ENCODE measurements at places on chromosomes 12 and 14.
A peak's percentile ranks its signal among the peaks of the same experiment; 100 is the strongest.

DNA sequence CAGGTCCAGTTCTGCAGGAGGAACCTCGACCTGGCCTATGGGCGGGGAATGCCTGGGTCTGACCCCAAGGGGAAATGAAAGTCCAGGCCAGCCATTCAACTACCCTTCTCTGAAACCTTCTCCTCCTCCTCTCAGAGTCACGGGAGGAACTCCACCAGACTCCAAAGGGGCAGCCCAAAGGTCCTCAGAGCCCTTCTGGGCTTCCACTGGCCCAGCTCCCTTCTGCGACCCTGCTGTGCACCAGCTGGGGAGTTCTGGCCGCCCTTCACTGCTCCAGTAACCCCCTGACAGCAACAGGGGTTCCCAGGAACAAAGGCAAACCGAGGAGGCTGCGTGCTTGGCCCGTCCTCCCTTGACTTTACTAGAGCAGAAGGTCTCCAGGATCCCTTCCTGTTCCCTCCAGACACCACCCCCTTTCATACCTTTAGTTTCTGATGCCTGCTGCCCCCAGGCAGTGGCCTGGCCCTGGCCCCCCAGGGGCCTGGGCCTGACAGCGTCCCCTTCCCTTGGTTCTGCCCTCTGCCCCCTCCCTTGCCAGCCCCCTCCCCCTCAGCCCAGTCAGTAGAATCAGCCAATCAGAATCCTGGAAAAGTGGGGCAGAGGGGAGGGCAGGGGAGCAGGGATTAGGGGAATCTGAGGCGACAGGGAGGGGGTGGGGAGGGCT is 850 bp upstream of the ZNF385A start:
- no peak for DNase-seq

DNA sequence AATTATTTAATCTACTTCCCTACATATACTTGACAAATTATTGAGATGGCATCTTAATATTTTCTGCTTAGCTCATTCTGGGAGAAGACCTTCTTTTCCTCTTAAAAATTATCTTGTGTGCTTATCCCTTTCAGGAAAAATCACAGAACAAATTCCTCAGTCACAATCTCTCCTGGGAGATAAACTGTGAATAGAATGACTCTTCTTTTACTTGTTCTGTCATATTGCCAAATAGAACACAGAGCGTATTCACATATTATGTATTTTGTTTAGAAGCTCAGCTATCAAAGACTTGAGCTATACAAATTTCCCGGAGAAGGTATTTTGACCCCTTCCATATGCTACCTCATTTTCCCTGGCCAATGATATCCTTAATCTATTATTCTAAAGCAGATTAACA is 146.7 kb downstream of the TMEM117 start:
- no peak for DNase-seq

- DNase-seq = no peak
These were observed 25.5 kb upstream of the DIO3 start for GRCh38 chr14:101535701-101536207.

DNA sequence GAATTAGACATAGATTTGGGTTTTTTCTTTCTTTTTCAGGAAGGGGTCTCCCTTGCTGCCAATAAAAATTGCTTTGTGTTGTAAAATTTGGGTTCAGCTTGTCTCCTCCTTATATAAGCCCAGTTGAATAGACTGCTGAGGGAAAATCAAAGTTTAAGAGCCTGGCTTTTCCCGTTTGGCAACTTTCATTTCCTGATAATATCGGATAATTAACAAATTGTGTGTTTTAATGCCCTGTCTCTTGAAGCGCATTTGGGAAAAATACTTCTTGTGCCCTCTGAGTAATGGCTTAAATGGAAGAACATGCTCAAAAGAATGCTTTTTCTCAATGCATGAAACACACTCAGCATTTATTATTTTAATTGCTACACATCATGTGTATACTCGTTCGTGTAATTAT is 198.0 kb upstream of the DCN start:
- no peak for DNase-seq

DNA sequence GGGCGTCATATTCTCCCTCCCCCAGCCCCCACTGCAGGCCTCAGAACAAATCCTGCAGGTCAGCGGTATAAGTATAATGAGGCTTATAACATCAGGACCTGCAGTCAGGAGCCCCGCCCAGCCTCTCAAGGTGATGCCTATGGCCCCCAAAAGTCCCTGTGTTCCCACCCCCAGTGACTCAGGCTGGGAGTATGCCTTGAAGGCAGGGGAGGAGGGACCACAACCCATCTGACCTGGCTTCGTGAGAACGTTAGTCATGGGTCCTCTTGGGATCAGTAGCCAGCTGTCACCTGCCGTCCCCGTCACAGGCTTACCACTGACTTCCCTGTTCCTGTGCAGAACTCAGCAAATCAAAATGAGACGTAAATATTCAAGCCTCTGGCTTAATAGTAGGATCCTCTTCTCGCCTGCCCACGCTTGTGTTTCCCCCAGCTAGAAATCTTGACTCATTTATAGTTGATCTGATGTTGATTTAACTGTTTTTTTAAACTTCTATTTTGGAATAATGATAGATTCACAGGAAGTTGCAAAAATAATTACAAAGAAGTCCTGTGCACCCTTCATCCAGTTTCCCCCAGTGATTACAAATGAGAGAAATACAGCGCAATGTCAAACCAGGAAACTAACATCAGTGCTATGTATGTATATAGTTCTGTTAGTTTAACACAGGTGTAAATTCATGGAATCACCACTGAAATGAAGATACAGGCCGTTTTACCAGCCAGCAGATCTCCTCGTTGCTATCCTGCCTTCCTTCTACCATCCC is 107.5 kb downstream of the ADGRD1 start:
- no peak for DNase-seq

- DNase-seq = no peak
These were observed 201.5 kb upstream of the RTL1 start for GRCh38 chr14:101105045-101105444.

- no peak for DNase-seq
These were observed 454.1 kb upstream of the MDGA2 start for GRCh38 chr14:48129472-48129871.

DNA sequence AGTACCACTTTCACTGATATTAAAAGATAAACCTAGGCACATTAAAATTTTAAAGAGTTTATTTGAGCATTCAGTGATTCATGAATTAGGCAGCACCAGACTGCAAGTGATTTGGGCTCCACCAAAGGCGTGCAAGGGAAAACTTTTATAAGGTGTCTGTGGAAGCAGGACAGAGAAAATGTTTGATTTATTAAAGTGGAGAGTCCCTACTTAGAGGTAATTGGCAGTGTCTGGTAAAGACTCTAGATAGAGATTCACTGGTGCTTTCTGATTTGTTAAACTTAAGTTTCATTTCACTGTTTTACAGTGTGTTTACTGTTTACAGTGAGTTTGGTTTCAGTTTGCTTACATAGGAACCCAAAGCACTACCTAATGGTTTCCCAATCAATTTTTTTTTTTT is 72.8 kb downstream of the ANKS1B start:
- no peak for DNase-seq

DNA sequence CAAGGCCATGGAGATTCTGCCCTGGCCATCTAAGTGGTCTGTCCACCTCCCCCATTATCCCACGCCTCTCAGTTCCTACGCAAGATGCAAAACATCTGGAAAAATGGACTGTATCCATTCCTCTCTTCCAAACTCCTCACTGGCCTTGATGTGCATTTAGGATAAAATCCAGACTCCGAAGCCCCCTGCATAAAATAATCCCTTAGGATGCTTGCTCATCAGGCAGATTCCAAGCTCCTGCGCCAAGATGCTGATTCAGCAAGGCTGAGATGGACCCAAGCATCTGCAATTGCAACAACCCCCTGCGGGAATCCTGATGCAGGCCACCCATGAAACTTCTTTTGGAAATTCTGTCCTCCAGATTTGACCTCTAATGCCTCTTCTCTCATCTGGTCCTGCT is 81.6 kb downstream of the SPRING1 start:
- no peak for DNase-seq

- no peak for DNase-seq
These were observed 117.2 kb downstream of the NUAK1 start for GRCh38 chr12:106021516-106021915.

DNA sequence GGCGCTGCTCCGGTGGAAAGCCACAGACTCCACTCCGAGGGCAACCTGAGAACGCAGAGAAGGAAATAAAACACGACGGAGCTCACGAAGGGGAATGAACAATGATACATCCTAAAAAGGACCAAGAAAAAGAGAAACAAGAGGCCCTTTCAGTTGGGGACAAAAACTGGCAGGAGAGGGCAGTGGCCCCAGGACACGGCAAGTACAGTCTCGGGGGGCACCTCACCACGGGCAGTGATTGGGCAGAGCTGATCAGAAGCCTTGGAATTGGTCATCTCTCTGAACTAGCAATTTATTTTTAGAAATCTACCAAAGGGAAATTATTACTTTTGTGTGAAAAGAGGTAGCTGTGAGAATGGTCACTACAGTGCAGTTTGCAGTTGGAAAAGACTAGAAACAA is 27.9 kb downstream of the CCDC92 start:
- DNase-seq = no peak

DNA sequence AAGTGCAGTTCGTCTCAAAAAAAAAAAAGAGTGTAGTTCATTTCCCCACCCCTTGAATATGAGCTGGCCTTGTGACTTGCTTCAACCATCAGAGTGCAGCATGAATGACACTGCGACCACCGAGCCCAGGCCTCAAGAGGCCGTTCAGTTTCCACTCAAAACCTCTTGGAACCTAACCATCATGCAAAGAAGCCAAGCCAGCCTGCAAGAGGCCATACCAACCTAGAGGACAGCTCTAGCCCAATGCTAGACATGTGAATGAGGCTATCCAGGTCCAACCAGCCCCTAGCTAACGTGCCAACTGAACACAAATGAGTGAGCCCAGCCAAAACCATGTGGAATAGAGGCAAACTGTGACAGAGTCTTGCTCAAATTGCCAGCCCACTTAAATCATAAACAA is 29.7 kb downstream of the R3HDM2 start:
- no peak for DNase-seq

DNA sequence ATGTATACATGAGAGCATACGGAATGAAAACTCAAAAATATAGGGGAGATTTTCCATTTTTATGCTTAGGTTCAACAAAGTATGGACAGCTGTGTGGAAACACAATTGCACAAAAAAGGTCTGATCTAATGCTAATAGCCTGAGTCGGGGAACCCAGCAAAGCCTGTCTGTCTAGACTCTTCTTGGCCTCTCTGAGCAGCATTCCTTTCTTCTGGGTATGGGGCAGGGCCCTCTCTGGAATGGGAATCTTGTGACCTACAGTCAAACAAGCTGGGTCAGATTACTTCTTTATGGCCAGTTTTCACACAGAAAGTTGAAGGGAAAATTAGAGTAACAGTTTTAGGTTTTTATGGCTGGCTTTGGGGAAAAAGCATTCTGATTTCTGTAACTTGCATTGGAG is 534.0 kb upstream of the LMO3 start:
- no peak for DNase-seq

- DNase-seq = no peak
These were observed 65.3 kb downstream of the SUSD6 start for GRCh38 chr14:69676723-69677122.

- no peak for DNase-seq
These were observed 18.2 kb upstream of the SLC35E3 start for GRCh38 chr12:68727776-68728175.

DNA sequence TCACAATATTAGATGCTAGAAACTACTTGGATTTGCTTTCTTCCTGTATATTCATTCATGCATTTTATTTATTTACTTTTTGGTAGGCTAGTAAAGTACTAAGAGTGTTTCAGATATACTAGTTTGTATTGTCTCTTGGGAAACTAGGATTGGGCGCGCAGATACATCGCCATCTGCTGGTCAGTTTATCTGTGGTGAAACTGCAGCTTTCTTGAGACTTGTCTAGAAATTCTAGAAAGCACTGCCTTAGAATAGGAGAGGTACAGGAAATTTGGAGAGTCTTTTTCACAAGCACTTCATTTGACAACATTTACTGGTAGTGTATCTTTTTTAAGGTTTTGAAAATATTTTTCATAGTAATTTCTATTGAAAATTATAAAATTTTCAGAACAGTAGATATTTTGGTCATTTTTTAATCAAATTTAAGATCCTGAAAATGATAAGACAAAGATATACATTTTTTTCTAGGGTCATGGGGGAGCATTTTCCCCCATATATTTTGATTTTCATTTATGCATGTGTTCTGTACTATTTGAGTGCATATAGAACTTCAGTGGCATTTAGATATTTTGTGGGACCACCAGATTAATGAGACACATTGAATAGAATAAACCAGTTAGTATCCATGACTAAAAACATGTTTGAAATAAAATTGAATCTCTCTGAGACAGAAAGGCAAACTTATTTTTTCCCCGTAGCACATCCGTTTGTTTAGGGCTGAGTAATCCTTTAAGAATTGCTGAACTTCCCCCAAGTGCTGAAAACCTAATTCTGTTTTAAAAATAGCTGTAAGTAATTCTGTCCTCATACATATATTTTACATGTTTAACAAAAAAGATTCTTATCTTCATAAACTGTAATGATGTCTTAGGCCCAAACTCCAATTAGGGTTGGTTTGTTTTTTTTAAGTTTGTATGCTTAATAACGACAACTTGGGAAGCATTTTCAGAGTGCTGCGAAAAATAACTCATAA is 44.5 kb downstream of the SLC38A6 start:
- DNase-seq = peak; percentile 48

DNA sequence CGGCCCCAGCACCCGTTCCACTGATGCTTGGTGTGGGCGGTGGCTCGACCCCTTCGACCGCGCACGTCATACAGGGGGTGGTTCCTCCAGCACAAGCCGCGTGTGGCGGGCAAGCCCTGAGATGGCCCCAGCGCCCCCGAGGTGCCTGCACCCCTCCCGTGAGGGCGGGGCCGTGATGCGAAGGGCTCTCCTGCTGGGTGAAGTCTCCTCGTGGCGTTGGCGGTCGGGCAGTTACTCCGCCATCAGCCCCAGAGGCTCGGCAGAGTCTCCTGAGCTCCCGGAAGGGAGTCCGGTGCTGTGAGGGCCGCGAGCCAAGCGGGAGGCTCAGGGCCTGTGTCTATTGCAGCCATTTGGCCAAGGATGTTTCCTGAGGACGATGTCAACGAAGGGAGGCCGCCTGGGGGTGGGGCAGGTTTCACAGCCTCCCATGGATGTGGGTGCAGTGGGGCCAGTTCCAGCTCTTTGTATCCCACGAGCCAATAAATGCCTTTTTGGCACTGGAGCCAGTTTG is 78.1 kb upstream of the GALNT9 start:
- no peak for DNase-seq

DNA sequence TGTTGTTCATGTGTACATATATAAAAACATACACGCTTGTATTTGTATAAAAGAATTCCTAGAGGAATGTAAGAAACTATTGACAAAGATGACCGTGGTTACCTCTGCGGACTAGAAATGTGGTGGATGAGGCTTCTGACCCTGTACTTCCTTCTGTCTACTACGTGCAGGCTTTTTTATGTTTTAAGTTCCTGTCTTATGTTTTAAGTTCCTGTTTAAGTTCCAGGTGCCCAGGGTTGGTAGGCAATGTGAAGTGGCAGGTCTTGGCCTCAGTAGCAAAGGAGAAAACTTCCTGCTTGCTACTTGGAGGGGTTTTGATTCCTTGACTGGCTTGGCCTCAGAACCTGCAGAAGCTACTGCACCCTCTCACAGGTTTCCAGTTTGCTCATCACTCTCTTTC is 11.6 kb downstream of the POMT2 start:
- no peak for DNase-seq

- DNase-seq = no peak
These were observed 31.8 kb downstream of the MAX start for GRCh38 chr14:65070471-65070976.

- no peak for DNase-seq
These were observed 32.7 kb downstream of the PARP2 start for GRCh38 chr14:20376071-20376588.

GRCh38 chr12:45312012-45312411 is 96.1 kb downstream of the ANO6 start:
- DNase-seq = no peak

All from CD4-positive, alpha-beta T cell treated with Interleukin-6 at 100 ng/mL for 8 hours (primary cell).